ENCODE measurements at places on chromosomes 7 and 10.

GRCh38 chr7:20554072-20554471, 61.4 kb upstream of the ABCB5 start:
- no peak for DNase-seq

- DNase-seq: no peak
Observed at GRCh38 chr7:120486164-120486563, 213.2 kb downstream of the KCND2 start.

DNA sequence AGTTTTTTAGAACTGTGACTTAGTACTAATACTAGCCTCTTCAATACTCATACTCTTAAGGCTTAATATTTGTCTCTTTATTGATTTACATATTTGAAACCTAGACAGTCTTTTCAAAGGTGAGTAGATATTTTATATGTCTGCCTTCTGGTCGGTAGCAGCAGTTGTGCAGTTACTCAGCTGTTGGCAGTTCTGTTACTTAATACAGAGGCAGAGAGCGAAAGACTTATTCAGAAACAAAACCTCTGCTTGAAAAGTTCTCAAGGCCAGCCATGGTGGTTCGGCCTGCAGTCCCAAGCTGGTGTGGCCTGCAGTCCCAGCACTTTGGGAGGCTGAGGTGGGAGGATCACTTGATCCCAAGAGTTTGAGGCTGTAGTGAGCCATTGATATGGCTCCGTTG, 84.2 kb downstream of the AUTS2 start:
- no peak for DNase-seq

DNA sequence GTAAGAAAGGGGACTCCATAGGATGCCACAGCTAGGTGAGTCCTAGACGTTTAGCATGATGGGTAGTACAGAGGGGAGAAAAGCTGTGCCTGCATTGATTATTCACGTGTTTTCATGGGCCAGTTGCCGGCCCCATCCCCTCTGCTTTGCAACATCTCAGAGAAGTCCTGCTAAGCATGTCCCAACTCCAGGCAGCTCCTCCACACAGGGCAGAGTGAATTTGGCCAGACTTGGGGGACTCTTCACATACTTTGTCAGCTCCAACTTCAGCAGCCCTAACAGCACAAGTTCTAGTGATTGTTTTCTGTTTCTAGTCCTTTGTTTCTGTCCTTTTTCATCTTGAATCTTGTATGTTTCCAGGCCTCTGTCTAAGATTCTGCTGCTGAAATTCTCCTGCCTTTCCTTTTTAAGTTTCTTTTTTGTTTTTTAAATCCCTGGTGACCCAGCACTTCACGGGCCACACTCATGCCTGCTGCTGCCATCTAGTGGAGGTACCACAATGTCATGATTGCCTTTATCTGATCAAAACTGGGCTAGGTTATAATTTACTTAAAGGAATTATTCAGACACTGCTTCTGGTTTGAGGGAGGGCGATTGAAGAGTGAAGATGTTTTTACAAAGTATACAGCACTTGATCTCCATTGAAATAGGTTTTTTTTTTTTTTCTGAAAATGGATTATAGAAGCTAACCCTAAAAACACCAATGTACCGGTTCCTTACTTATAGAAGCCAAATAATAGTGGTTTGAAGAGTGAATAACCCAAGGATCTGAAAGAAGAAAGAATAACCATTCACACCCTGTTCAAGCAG, 276.9 kb downstream of the CSTF2T start:
- peak; percentile 23 for DNase-seq

DNA sequence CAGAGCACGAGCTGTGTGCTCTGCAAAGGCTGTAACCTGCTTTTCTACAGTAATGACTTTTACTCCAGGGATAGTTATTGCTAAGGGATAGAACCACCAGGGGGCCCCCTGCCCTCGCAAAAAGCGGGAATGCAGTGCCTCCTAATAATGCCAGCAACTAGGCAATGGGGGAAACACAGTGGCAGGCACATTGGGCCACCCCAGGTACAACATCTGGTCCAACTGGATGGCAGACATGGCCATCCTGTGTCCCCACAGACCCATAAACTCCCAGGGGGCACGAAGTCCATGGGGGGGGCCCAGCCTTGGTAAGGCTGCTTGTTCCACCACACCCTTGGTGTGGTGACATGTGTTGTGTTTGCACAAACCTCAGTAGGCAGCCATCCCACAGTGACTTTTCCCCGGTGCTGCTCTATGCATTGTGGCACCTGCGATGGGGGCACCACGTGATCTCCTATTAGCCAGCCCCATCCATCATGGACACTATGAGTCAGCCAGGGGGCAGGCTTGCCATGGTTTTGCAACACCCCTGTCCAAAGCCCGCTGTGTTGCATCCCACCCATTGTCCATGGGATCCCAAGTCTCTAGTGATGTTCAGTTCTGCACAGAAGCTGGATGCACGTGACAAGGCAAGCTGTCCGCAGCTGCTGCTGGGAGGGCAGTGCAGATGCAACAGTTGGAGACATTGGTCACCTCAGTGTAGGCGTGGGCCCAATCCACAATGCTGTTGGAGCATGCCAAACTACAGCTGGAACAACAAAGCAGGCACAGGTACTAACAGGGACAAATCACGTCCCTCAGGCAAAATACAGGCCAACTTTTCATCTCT, 84.0 kb downstream of the ANLN start:
- DNase-seq: peak; percentile 21

- DNase-seq: no peak
Observed at GRCh38 chr7:34155220-34155908, 250.0 kb downstream of the BMPER start.

DNA sequence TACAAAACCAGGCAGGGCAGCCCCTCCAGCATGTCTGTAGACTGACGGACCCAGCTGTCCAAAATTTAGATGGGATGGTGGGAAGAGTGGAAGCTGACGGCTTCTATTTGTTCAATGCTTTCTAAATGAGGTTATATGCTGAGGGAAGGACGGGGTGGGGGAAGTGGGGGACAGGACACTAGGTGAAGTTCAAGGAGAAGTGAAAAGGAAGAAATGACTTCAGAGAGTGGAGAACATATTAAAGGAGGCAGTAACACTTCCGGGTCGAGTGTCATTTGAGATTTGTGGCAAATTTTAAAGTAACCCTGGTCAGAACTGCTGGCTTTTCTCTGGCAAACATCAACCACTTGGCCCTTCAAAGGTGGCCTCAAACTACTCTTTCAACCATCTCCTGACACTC, 9.4 kb downstream of the PIP4K2A start:
- DNase-seq: no peak

DNA sequence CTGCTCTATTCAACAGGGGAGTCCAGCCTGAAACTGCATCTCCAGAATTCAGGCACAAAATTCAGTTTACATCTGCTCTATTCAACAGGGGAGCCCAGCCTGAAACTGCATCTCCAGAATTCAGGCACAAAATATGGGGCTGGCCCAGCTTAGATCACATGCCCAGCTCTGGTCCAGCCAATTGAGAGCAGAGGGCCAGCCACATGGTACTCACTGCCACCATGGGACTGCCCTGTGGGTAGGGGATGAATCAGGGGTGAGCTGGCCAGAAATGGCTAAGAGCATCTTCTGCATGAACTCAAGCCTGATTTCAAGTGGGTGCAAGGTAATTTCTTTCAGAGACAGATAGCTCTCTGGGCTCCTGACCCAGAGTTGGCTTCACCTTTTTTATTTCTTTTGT, 156.6 kb upstream of the LYZL2 start:
- no peak for DNase-seq

DNA sequence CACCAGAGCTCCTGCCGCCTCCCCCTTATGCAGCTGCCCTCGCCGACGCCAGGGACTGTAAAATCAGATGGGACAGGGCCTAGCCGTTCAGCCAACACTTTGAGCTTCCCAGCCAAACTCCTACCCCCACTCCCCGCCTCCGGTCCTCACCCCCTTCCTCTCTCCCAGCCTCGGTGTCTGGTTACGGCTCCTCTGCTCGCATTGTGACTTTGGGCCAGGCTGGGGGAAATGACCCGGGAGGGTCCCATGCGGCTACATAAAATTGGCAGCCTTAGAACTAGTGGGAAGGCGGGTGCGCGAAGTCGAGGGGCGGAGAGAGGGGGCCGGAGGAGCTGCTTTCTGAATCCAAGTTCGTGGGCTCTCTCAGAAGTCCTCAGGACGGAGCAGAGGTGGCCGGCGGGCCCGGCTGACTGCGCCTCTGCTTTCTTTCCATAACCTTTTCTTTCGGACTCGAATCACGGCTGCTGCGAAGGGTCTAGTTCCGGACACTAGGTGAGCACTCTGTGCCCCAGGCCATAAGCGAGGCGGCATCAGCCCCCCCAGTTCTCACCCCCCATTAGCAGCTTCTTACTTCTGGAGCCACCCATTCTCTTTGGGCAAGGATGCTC, at the start of gene KAZALD1:
KAZALD1 (plus strand) TSS at position 366 of the 608 bp plus-strand sequence. CDS start 604 bp downstream, outside the sequence.
- peak; percentile 37 for DNase-seq

- DNase-seq: no peak
Observed at GRCh38 chr7:112537822-112538387, 57.1 kb downstream of the LSMEM1 start.

GRCh38 chr7:52462474-52462873, 573.0 kb upstream of the POM121L12 start:
- DNase-seq: no peak

GRCh38 chr10:63208986-63209385, 75.9 kb downstream of the NRBF2 start:
- no peak for DNase-seq

DNA sequence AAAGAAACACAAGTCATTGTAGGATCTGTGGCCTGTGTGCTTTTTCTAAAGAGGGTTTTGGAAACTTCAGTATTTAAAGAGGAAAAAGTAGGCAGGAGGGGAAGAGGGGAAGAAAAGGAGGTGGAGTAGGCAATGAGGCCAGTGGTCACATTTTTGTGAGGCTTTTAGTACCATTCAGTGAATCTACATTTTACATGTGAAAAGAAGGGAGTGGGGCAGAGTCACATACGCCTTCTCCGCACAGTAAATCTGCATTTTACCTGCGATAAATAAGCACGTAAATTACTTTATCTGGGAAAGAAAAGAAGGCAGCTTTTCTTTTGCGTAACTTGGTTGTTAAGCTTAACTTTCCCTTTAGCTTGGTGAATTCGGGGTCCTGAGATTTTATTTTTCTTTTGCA, 13.2 kb downstream of the CHST12 start:
- no peak for DNase-seq

DNA sequence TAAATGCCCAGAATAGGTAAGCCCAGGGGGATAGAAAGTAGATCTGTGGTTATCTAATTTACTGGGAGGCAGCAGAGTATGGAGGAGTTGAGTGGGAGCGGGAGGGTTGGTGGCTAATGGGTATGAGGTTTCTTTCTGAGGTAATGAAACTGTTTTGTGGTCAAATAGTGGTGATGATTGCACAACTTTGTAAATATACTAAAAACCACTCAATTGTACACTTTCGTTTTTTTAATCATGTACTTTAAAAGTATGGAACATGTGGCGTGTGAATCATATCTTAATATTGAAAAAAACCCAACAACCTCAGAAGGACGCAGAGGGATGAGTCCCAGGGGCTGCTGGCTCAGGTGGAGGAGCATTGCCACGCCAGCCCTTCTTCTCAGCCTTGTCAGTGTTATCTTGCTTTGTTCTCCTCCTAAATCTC, 118.1 kb downstream of the WDR11 start:
- DNase-seq: no peak

DNA sequence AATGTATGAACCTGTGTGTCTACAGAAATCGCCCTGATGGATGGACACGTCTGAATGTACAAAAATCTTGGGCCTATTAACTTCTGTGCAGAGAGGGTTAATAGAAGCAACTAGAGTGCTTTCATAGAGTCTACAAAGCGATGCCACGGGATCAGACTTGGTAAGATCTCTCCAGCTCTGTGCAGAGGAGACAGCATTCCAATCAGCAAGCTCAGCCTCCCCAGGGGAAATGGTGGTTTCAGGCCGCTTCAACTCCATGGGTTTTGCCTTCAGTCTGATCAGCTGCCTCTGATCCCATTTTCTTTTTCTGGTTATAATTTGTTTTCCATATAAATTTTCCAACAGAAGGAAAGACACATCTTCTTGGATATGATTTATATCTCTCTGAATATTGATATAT, 35.1 kb upstream of the COBL start:
- DNase-seq: no peak

GRCh38 chr10:28274475-28274874, 28.4 kb downstream of the MPP7 start:
- DNase-seq: no peak

GRCh38 chr10:124198125-124198501, 104.7 kb upstream of the CHST15 start:
- DNase-seq: no peak

- DNase-seq: no peak
Observed at GRCh38 chr10:12637649-12638048, 288.3 kb downstream of the CAMK1D start.

DNA sequence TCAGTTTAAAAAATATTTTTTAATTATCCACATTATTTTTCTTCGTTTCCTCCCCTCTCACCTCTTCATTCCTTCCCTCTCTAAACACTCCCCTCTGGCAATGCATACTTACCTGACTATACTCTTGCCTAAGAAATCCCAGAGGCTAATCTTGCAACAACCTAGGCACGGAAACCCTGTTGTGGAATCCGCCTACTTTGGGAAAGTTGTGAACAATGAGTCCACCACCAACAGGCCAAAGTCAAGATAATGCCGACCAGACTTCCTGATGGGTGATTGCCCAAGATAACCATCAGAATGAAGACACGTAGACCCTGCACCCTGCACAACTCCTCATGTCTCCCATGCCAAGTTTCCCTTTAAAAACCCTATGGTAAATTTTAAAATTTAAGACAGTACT, 521.5 kb downstream of the KIF20B start:
- DNase-seq: no peak

DNA sequence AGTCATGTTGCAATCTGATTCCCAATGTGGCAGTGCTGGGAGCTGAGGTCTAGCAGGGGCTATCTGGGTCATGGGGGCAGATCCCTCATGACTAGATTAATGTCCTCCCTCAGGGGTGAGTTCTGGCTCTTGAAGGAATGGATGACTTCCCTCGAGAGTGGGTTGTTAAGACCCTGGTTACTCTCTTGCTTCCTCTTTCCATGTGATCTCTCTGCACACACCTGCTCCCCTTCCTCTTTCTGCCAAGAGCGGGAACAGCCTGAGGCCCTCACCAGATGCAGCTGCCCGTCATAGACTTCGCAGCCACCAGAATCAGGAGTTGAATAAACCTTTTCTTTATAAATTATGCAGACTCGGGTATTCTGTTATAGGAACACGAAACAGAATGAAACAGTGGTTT, 37.8 kb downstream of the SFMBT2 start:
- no peak for DNase-seq

DNA sequence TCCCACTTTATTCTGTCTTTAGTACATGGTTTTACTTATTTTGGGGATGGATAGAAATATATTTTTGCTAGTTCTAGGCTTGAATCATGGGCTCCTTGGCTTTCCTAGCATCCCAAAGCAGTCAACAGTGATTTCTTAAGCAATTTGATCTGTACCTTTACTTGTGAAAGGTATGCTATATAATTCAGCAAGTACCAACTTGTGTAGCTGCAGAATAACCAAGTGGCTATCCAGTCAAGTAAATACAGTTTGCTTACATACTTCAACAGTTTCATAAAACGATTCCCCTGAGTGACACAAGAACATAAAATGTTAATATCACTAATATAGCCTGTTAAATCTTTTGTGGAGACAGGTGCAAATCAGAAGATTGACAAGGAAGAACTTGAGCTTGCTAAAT, 67.2 kb downstream of the PODXL start:
- DNase-seq: no peak

- DNase-seq: no peak
Observed at GRCh38 chr10:127699311-127699710, 37.7 kb upstream of the FOXI2 start.

- DNase-seq: no peak
Observed at GRCh38 chr7:113230691-113231090, 112.3 kb upstream of the SMIM30 start.

All from GM13977 (cell line).